ENCODE measurements at places on chromosomes 6 and 20.

- no peak for DNase-seq
Measured at GRCh38 chr6:158474961-158475343, 84.9 kb upstream of the TMEM181 start.

DNA sequence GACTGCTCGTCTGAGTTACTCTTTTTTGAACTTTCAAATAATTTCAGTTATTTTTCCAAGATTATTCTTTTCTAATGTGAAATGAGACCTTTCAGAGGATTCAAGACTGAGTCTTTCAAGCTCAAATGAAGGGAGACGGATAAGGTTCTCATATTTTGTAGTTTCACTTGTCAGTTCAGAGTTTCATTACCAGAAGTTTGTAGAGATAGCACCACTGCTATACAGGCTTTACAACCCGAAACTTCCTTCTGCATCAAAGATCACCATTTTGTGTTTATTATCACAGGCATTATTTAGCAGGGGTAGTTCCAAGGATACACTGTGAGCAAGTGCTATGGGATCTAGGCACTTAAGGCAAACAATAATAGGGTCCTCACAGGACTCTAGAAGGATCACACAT is 74.7 kb upstream of the EPHA7 start:
- no peak for DNase-seq

GRCh38 chr6:45116714-45117410 is 211.3 kb upstream of the RUNX2 start:
- DNase-seq, result no peak

- DNase-seq, result no peak
Measured at GRCh38 chr6:16903470-16903869, 142.2 kb upstream of the ATXN1 start.

- DNase-seq, result no peak
Measured at GRCh38 chr20:47557218-47557617, 55.5 kb downstream of the NCOA3 start.

- DNase-seq, result no peak
Measured at GRCh38 chr20:38157635-38158495, 7.2 kb downstream of the TGM2 start.

DNA sequence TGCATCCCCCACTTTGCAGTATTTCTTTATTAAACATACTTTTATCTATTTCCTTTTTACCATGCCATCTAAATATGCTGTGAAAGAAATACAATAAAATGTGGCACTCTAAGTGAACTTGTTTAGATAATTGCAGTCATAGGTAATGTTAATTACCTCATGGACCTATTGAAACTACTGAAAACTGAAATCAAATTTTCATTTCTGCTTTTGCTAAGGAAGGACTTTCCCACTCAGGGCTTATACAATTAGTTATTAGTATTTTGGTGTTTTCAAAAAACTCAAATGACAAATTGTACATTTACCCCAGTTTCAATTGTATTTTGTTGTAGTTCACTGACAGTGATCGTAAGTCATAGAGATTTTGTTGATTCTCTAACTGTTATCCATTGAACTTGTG is 88.4 kb downstream of the ID4 start:
- DNase-seq, result no peak

DNA sequence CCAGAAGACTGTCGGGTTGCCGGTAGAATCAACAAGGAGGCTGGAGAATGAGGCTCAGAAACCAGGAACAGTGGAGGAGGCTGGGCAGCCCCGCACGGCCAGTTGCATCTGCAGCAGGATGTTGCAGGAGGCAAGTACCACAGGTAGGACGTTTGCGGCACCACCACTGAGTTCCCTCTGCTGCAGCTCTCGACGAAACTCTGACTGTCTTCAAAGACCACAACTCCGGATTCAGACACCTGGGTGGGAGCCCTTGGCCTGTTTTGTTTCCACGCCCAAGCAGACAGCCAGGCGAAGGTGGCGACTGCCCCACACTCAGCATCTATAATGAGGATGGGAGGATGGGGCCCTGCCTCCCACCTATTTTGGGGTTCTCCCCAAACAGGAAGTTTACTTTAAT is 218.2 kb downstream of the ZDHHC14 start:
- no peak for DNase-seq

DNA sequence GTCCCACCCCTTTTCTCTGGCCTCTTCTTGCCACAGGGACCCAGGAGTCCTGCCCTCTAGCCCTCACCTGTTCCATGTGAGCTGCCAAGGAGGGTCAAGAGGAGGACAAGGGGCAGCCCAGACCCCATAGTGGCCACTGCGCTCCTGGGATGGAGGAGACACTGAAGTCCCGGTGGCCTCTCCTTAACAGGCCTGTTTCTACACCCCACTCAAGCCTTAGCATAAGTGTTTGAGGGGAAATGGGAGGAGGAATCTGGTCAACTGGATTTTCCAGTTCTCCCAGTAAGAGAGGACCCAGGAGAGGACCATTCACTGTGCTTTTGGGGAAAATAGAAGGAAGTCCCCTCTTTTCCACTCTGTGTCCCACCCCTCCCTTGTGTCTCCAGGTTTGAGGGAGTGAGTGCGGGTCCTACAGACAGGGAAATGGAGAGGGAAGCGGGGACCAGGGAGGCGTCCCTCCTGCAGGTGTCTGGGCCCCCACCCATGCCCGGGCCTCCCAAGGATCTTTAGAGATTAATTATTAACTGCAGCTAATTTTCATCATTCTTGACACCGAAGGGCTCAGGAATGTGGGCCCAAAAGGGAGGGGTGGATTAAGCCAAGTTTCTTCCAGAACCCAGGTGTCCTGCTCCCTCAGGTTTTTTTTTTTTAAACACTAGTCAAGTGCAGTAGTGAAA is at the start of gene SFTA2:
SFTA2 (minus strand) TSS at position 202 of the 677 bp plus-strand sequence; CDS start at position 128, 74 bp downstream.
- DNase-seq, result no peak

DNA sequence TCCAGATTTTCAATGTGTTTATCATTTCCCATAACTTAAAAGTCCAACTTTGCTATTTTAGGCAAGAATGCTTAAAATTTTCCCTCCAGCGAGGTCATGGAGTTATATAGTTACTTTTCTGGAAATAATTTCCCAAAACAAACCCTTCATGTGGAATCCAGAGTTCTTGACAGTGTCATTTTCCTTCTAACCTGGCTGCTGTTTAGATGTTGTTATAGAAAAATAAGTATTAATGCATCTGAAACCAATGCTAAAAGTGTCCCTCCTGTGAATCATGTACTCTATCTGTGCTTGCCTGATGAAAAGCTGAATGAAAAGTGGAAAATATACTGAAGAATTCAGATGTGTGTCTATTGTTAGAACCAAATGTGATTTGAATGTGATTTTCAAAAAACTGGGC is 245.3 kb upstream of the HSF2 start:
- no peak for DNase-seq

- DNase-seq, result no peak
Measured at GRCh38 chr20:62118113-62119043, 3.9 kb upstream of the LSM14B start.

GRCh38 chr6:157025437-157025836 is 248.3 kb downstream of the ARID1B start:
- no peak for DNase-seq

GRCh38 chr6:42898891-42899361 is 16.9 kb upstream of the PTCRA start:
- DNase-seq, result peak; percentile 10

DNA sequence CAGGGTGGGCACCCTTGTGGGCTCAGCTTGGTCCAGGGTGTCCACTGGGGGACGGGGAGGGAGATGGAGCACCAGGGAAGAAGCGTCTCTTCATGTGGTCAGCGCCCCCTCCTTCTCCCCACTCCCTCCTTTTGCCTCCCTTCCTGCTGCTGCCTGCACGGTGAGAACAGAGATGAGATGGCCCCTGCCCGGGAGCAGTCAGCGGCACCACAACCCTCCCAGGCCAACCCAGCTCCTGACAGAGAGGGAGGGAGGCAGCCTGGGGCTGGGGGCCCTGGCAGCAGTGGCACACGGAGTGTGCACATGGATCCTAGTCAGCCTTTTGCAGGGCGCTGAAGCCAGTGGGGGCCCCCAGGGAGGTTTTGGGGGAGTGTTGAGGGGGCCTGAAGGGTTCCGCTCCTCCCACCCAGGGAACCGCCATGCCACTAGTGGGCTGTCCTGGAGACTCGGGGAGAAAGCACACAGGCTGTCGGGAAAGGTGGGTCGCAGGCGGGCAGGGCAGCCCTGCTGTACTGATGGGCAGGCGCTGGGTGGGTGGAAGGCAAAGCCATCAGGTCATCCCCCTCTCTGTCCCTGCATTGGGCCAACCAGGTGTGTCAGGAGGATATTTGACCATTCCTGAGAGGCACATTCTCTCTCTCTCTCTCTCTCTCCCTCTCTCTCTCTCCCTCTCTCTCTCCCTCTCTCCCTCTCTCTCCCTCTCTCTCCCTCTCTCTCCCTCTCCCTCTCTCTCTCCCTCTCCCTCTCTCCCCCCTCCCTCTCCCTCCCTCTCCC is 94.3 kb upstream of the BHLHE23 start:
- DNase-seq, result no peak

GRCh38 chr20:60754856-60755255 is 497.2 kb upstream of the CDH4 start:
- DNase-seq, result no peak

DNA sequence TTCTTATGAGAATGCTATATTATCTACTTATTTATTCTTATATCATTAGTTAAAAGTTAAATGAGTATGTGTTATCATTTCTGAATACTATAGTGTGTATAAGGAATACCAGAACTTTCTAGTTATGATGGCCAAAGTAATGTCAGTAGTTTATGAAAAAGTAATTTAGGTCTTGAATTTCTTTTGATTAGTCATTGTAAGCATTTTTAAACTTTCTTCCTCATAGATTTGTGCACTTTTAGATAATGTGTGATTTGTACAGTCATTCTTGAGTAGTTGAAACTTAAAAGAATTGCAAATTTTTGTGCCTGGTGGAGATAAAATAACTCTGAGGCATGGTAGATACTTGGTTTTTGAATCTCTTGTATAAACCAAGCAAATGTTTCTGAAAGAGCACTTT is 311.3 kb downstream of the CDKAL1 start:
- DNase-seq, result no peak

Data from esophagus squamous epithelium (tissue), 5 donors.